IgD-negative memory B cell (primary cell): ENCODE measurements at places on chromosomes 6 and 20. TPM values are rescaled to one million over a fixed set of nuclear protein-coding genes. Genes with fewer than 3 reads are reported as not detected.

The EPPIN gene
- not detected for polyA plus RNA-seq

The CTCFL gene
- polyA plus RNA-seq: not detected

The EPHA7 gene
- not detected for polyA plus RNA-seq

The OPRM1 gene
- not detected for polyA plus RNA-seq

The DEFB115 gene
- not detected for polyA plus RNA-seq

The TPD52L1 gene
- not detected for polyA plus RNA-seq

The CDH4 gene
- polyA plus RNA-seq: not detected

The HRH3 gene
- polyA plus RNA-seq: not detected

The DLK2 gene
- polyA plus RNA-seq: not detected

The GTSF1L gene
- 1.2 TPM for polyA plus RNA-seq

The C6orf15 gene
- polyA plus RNA-seq: not detected

The MAS1 gene
- not detected for polyA plus RNA-seq

The ADGB gene
- polyA plus RNA-seq: not detected

The RNF39 gene
- polyA plus RNA-seq: not detected

The ATP6V1G2 gene
- 0.53 TPM for polyA plus RNA-seq

The PPIL6 gene
- 1.1 TPM for polyA plus RNA-seq

The PDYN gene
- not detected for polyA plus RNA-seq

The ADTRP gene
- 2.2 TPM for polyA plus RNA-seq

The KIZ gene
- polyA plus RNA-seq: 26.2 TPM

The WFDC10B gene
- not detected for polyA plus RNA-seq

The JPH2 gene
- not detected for polyA plus RNA-seq

The CASS4 gene
- 0.34 TPM for polyA plus RNA-seq

The LAMA2 gene
- polyA plus RNA-seq: 0.05 TPM

The PTCHD4 gene
- polyA plus RNA-seq: not detected
